ENCODE measurements at places on chromosomes 2 and 18.

GRCh38 chr2:150859162-150859561 lies 371.7 kb upstream of the RND3 start:
- DNase-seq = no peak

DNA sequence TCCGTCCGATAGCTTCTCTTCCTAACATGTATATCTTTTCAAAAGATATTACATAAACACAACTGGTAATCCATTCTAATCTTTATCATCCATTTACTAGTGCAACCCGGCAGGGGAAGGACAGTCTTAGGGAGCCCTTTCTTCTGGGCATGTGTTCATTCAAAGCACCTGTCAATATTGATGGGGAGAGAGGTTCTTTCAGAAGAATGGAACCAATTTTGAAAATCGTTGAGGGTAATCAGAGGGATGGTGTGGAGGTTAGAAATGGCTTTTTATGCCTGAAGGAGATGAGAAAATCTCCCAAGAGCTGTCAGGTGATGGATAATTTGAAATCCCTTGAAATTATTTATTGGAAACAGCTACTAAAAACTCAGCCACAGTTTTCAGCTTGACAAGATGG lies 561.9 kb upstream of the DCC start:
- DNase-seq = no peak

GRCh38 chr2:71483246-71483645 lies 29.9 kb downstream of the DYSF start:
- DNase-seq = no peak

- DNase-seq = no peak
Measured at GRCh38 chr2:32627814-32628579, at the start of gene TTC27. Gene TTC27 (plus strand): TSS chr2:32628050. CDS start chr2:32628293, 243 bp downstream.

GRCh38 chr18:6340121-6340520 lies 74.6 kb downstream of the L3MBTL4 start:
- no peak for DNase-seq

DNA sequence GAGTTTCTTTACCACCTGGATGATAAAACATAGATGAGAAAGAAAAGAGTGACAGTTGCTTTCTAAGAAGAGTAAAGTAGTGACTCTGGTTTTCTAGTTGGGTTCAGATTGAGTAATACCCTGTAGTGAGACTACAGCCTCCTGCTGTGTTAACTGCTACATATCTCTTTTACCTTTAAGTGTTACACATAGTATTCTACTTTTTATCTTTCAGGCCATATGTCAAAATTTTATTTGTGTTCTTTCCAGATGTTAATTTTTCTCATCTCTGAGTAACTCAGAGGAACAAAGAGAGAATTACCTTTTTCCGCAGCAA lies 348.2 kb downstream of the CTNNA2 start:
- no peak for DNase-seq
